ENCODE measurements at places on chromosomes 3 and 15.

DNA sequence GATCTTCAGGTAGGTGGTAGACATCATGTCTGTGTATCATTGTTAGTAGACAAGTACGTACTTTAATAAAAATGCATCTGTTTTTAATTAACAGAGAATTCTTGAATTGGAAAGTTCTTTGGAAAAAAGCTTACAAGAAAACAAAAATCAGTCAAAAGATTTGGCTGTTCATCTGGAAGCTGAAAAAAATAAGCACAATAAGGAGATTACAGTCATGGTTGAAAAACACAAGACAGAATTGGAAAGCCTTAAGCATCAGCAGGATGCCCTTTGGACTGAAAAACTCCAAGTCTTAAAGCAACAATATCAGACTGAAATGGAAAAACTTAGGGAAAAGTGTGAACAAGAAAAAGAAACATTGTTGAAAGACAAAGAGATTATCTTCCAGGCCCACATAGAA lies 149.1 kb upstream of the LRRFIP2 start:
- DNase-seq: no peak

DNA sequence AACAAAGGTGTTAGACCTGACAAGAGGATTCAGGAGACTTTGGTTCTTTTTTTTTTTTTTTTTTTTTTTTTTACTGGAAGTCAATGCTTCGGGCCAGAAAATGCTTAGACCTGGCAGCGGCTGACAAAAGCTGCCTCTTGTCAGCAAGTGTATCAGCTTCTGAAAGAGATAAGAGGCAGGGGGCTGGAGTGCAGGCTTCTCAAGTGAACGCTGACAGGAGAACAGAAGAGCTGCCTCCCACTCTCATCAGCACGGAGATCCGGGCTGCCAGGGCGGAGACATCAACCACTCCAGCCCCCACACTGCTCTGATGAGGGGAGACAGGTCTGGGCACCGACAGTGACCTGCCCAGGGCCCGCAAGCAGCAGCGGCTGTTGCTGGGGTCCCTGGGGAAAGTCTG lies 9.4 kb upstream of the SCN5A start:
- DNase-seq: no peak

GRCh38 chr15:57500256-57500655 lies 91.4 kb upstream of the MYZAP start:
- no peak for DNase-seq

- no peak for DNase-seq
These were observed 84.0 kb downstream of the HES1 start for GRCh38 chr3:194219826-194220410.

- DNase-seq: no peak
These were observed 358.6 kb downstream of the CHST2 start for GRCh38 chr3:143478115-143478693.

GRCh38 chr15:31344266-31344665 lies 17.6 kb downstream of the KLF13 start:
- DNase-seq: no peak

DNA sequence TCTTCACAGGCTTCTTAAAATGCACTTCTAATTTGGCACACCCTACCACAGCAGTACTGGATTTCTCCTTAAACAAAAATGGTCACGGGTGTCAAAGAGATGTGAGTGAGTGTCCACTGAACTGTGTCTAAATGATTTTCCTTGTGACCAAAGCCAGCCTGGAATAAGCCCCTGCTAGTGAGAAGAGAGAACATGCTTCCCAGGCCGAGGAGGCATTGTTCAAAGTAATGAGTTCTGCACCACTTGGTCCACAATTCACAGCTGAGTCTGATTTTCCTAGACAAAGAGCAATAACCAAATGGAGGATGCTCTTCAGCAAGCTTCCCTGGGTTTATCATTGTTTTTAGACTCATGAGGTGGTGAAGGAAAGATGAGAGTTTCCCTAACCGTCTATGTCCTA lies 3.8 kb downstream of the PLCH1 start:
- DNase-seq: no peak

- DNase-seq: no peak
These were observed 269.8 kb downstream of the SV2B start for GRCh38 chr15:91369823-91370222.

DNA sequence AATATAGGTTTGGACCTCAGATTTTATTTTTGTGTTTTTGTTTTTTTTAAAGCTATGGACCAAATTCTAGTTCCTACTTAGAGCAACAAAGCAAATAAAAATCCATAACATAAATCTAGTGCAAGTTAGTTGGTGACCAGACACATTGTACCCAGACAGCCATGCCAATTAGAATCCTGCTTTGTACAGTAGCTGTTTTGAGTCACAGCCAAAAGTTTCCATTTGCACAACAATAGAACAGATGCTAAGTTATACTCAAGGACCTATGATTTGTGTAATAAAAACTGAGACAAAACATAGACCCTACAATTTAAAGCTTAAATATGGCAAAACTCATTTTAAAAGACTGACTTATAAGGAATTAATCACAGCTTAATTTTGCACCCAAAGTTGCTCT lies 513.1 kb upstream of the CBLB start:
- no peak for DNase-seq

GRCh38 chr3:10356461-10356981 lies 35.6 kb upstream of the SEC13 start:
- DNase-seq: no peak

- no peak for DNase-seq
These were observed 72.8 kb upstream of the THSD4 start for GRCh38 chr15:71042356-71042922.

- no peak for DNase-seq
These were observed 335.1 kb upstream of the ICE2 start for GRCh38 chr15:60814062-60814461.

DNA sequence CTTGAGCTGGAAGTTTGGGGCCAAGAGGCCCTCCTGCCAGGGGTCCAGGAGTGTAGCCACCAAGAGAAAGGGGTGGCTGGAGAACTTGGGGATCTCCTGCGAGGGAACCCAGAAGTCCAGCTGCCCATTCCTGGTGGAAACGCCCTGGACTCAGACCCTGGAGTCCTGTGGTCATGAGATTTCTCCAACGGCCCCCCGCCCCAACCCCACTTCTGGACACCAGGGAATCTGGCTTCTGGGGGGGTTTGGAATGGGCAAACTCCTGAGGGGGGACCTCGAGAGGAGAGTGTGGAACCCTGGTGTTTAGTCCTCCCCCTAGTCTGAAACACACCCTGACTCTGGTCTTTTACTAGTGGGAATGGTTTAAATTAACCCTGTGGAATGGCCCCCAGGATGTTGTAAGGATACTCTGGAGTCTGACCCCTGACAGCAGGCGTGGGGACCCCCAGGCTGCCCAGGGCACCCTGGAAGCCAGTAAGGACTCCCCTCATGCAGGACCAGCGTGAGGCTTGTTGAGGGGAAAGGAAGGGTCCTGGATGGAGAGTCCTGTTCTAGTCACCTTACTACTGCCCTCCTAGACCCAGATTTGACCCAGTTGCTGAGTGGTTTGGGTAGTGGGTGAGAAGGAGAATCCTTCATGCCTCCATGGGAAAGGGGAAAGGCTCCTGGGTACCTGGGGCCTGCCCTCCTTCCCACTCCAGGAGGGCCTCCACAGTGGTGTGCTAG lies 540 bp downstream of the KLHDC8B start:
- DNase-seq: no peak

- DNase-seq: no peak
These were observed 1.2 kb upstream of the ARHGEF26 start for GRCh38 chr3:154119951-154120350.

DNA sequence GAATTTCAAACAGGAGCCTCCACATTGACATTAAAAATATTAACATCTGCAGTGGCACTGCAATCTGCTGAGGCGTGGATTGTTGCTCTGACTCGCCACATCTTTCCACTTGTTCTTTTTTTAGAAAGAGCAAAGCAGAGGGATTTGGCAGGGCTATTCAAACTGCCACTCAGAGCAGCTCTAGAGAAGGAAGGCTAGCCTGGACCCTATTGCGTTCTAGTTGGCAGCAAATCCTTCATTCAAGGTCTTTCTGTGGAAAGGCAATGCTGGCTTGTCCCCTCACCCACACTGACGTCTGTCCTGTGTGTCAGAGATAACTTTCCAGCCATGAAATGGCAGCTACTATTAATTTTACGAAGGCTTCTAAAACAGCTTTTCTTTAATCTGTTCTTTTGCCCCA lies 483.2 kb upstream of the SGO1 start:
- DNase-seq: no peak

All from suppressor macrophage treated with lipopolysaccharide for 1 hour (primary cell).